ENCODE measurements at places on chromosomes 5 and 9.
A peak's percentile ranks its signal among the peaks of the same experiment; 100 is the strongest.

DNA sequence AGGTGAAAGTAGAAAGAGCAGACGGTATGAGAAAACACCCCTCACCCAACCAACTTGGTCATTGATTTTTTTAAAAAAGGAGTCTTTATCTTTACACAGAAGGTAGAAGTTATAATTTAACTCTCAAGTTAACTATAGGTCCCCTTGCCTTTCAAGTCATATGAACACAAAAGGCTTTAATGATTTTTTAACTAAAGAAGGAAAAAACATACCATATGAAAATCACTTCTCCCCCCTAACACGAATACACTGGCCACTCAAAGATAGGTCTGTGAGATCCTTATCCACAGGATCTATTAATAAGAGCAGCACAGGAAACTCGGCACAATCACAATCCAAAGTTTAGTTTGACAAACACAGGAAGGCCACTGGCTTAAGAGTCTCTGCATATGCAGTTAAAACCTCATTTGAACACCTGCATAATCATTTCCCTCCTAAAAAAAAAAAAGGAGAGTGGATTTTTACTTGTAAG, 138.0 kb downstream of the ENC1 start:
- DNase-seq = no peak

- DNase-seq = no peak
These were observed 1.6 kb downstream of the TPRN start for GRCh38 chr9:137198902-137199283.

- peak; percentile 7 for DNase-seq
These were observed 599.9 kb downstream of the CSNK1G3 start for GRCh38 chr5:124111886-124112285.

DNA sequence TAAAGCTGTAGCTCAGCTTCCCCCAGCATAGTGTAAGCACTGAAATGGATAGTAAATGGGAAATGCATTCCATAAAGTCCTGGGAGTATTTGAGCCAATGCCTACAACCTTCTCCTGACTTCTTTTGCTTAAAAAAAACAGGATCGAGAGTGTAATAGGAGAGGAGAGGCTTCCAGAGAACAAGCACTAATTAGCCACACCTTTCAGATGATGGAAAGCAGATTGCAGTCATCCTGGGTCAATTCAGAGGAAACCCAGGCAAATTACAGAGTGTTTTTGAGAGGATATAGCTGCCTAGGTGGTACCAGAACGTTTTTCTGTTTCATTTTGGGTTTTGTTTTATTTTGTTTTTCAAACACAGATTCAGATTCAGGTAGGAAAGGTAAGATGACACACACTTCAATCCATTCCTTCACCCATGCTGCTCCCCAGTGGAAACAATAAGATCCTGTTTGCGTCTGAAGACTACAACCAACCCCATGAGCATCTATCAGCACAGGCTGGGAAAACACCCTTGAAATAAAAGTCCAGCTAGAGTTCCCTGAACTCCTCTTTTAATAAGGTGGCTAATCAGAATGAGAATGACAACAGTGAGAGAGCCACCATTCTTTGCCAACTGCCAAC, 95.6 kb downstream of the RFK start:
- no peak for DNase-seq

- no peak for DNase-seq
These were observed 17.9 kb downstream of the CSF1R start for GRCh38 chr5:150068472-150068871.

GRCh38 chr9:18942801-18943200, 90.2 kb downstream of the SAXO1 start:
- DNase-seq = no peak

DNA sequence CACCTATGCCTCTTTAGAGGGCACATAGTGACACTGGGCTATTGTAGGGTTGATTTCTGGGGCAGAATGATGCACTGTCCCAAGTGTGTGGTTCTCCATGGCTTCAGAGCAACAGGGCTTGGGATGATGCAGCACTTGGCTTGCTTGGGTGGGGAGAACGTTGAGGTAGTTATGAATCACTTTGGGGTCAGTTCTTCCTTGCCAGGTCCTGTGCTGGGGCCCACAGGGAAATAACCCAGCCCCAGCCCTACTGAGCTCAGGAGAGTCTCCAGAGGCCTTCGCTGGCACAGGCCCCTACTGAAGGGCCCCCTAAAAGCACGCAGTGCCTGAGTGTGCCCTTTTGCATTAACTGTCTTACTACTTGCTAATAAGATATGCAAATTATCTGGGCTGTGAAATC, 24.2 kb downstream of the JADE2 start:
- DNase-seq = peak; percentile 54

DNA sequence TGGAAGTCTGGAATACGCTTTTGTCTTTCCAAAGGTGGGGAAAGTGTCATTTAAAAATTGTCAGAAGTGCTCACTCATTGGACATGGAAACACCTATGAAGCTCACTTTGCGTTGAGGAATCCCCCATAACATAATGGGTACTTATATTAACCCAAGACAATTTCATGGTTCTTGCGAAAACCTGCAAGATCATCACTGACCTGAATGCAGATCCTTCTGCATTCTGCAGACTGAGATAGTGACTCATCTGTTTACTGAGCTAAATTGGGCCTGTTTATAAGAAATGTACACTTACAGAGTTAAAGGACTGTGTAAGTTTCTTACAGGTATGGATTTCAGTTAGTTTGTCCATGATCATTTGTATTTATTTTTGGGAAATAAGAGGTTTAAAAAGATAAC, 153.0 kb downstream of the HMHB1 start:
- peak; percentile 45 for DNase-seq

DNA sequence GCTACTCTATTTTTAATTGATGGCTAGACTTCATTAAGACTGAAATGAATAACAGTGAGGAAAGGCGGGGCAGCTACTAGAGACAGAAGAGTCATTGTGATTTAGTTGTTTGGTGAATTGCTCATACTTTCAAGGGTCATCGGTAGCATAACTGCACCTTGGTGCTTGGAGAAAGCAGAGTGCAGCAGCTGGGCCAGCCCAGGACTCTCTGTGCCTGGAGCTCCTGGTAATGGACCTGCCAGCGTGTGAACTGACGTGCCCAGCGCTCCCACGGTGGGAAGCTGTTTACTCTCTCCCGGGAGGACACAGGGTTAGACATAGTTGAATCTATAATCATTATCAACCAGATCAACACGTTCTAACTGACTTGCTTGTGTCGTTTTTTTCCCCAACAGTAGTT, 42.9 kb downstream of the LURAP1L start:
- DNase-seq = no peak

DNA sequence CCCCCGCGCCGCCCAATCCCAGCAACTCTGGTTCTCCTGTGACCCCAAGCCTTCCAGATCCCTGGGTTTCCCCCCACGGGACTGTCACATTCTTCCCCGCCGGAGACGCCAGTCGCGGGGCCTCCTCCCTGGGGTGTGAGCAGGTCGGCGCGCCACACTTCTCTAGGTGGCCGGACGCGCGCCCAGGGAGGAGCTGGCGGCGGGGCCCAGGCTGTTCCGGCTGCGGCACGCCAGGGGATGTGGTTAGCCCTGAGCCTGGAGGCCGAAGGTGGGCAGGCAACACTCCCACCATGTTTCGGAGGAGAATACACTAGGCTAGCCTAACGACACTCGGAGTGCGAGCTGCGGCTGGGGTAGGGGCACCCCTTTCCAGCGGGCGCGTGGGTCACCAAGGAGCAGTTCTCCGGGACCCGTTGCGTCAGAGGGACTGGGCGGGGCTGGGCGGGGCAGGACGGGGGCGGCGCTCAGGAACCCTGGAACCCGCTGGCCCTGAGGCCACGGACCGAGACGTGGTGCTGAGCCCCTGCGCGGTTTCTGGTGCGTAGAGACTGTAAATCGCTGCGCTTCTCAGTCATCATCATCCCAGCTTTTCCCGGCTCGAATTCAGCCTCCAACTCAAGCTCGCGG, at the start of gene SLC27A6:
Gene SLC27A6, plus strand, starts transcription at position 478 of the 627 bp plus-strand sequence. CDS start 650 bp downstream, outside the sequence.
- no peak for DNase-seq

GRCh38 chr5:110401881-110402280, 324.6 kb downstream of the TMEM232 start:
- peak; percentile 29 for DNase-seq

- no peak for DNase-seq
These were observed 3.6 kb downstream of the RNF130 start for GRCh38 chr5:180067986-180068385.

GRCh38 chr5:80569961-80570786, at the start of gene ANKRD34B:
Gene ANKRD34B, minus strand, starts transcription at chr5:80570280. Its CDS starts 10,261 bp downstream, at chr5:80560019.
- no peak for DNase-seq

DNA sequence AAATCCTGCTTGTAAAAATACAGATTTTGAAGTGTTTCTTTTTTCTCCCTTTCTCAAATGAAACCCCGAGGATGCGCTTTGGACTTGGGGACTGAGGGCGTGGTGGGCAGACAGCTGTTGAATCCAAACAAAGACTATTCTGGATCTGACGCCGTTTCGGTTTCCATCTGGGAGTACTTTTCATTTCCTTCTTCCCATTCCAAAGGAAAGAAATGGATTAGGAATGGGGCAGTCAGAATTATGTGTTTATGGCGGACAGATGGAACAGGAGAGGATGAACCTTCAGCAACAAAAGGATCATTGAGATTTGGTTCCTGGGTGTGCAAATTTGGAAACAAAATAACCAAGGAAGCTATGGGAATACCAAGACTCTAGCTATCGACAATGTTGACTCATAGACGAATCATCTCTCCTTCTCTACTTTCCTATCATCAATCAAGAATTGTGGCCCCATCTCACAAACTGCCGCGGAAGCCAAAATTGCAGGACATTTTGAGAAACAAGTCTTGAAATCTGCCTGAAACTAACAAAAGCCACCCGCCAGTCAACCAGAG, 300.6 kb downstream of the PARP8 start:
- no peak for DNase-seq

DNA sequence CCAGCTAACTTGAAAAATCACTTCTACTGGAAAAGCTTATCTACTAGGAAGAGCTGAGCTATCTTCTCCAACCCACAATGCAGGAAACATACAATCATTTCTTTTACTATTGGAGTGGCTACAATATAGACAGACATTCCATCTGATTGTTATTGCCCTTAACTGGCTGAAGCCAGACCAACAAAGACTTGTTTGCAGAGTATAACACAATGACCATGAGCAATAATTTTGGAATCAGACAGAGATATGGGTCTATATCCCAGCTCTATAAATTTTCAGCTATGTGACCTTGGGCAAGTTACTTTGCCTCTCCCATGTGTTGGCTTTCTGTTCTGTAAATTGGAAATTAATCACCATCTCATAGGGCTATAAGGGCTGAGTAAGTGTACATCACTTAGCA, 244.7 kb upstream of the SLC30A5 start:
- no peak for DNase-seq

DNA sequence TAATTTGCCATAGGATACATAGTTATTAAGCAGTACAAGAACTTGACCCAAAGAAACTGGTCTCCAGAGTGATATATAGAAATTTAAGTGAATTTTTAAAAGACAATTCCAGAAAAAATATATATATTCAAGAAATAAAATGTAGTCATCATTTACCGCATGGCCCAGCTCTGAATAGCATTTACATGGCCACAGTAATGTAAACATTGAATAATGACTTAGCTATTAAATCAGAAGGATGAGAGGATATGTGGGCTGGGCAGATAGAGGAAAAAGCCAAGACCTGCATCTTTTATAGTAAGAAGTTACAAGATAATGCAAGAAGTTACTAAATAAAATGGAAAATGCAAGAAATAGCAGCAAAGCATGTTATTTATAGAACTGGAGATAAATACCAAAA, 405.2 kb upstream of the WWC1 start:
- no peak for DNase-seq

DNA sequence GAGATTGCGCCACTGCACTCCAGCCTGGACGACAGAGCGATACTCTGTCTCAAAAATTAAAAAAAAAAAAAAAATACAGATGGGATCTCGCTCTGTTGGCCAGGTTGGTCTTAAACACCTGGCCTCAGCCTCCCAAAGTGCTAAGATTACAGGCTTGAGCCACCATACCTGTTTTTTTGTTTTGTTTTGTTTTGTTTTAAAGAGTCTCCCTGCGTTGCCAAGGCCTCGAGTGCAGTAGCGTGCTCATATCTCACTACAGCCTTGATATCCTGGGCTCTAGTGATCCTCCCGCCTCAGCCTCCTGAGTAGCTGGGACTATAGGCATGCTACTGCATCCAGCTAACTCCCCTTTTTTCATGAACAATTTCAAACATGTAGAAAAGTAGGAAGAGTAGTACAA, 7.2 kb downstream of the ATP6V0E1 start:
- no peak for DNase-seq

- DNase-seq = no peak
These were observed 141.4 kb downstream of the EBF1 start for GRCh38 chr5:158958021-158958994.

Data from HCEC 1CT (cell line).